Fibroblast of skin of right quadriceps (primary cell): ENCODE measurements at places on chromosomes 11 and 22.

DNA sequence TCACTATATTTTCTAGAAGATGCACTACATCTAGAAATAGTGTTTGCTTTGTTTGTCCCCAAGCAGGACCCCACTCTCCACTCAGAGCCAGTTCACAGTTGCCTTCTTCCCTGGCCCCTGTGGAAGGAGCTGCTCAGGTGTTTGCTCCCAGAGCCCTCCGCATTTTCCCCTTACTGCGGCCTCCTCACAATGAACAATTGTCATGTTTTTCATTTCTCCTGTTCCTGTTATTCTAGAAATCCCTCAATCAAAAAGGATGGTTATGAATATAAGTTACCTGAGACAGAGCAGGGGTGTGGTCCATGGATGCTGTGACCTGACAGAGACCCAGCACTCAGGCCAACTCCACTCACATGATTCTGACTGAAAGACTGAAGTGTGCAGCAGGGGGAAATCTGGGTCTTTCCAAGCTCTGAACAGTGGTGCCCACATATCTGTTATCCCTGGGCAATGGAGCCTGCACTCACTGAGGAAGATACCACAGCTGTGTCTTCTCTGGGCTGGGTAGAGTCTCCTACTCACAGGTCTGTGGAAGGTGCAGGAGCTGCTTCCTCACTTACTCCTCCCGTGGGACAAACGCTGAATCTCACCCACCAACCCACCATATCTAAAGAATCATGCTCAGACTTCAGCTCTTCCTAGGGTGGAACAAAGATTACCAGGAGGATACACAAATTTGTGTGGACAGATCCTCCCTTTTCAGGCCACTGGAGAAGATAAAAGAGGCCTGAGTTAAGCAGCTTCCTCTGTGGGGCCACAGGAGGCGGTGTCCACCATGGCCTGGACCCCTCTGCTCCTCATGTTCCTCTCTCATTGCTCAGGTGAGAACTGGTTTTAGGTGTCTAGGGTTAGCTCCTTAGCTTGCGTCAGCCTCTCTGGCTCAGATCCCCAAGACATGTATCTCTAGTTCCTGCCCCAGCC, 87.1 kb upstream of the TOP3B start:
- no peak for DNase-seq

DNA sequence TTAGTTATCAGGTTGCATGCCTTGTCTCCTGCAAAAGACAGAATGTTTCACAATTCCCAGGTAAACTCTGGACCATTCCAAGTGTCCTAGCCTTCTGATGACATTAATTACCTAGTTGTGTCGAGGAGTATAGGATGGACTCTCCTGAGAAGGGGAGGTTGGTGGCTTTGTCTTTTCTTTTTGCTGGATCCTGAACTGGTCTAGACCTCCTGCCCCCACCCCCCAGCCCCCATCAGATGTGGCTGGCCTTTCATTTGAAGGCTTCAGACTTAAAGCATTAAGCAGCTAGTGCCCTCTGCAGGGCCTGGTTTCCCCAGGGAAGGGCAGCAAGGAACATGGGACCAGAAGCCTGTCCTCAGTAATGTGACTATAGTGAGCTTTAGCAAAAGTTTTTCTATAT, 9.7 kb downstream of the MCAM start:
- no peak for DNase-seq

DNA sequence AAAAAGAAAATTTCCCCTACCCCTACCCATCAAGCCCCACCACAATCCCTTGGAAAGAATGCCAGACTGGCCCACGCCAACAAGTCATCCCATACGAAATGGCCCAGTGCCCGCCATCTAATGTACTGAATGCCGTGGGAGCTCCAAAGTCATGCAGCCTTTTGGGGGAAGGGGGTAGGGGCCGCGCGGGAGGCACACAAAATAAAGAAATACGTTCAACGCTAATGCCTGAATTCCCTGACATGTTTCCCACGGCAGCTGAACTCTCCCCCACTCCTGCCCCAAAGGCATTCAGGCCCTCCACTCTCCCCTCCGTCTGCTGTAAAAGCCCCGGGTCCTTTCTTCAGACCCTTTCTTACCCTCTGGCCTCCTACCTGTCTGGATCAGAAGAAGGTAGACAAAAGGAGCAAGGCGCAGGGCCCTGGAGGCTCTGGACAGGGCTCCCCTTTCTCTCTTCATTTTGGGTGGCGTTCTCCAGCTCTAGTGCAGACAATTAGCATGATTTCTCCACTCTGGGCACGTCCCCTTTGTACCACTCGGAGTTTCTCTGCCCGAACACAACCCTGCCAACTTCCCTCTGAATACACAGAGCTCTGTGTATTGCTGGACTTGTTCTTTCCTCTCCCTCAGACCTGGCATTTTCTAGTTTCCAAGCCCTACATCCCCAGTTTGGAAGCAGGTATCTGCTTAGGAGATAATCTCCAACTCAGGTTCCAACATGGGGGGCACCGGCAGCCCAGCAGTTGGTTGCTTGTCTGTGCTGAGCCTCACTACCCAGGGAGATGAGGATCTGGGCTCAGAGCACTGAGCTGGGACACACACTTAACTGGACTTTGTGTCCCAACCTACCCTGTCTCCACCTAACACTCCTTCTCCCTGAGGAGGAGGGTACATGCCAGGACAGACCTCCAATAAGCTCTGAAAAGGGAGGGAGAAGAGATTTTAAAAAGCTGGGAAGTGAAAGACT, at the start of gene HEPACAM:
HEPACAM (minus strand) TSS at position 500 of the 967 bp plus-strand sequence; CDS start at position 459, 41 bp downstream.
- DNase-seq: no peak

DNA sequence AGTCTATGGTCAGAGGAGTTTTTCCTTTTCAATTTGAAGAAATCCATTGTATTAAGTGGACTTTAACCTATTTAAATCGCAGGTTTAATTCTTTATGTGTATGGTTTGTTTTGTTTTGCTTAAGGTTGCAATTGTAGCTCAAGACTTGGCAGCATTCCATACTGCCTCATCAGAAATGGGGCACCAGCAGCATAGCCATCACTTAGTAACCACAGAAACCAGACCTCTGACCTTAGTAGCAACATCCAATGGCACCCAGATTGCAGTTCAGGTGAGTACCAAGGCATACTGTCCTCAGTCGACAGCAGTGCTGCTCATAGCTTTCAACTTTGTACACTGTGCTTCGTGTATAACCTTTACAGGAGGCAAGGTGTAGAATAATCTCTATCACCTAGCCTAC, 48.4 kb upstream of the WEE1 start:
- DNase-seq: no peak

DNA sequence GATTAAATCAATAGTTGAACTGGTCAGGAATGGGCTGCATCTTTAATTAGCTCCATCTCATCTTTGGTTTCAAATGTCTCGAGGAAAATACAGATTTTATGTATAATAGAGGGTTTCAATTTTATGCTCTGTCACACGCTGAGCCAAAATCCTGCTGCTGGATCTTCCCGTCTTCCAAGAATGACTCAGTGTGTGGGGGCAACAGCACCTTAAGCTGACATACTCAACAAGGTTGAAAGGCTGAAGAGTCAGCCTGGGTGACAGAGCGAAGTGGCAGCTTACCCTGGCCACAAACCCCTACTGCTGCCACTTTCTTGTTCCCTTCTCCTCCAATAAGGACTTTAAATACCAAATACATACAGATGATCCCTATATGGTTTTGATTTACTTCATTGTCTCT, 9.0 kb upstream of the PCF11 start:
- DNase-seq: no peak

DNA sequence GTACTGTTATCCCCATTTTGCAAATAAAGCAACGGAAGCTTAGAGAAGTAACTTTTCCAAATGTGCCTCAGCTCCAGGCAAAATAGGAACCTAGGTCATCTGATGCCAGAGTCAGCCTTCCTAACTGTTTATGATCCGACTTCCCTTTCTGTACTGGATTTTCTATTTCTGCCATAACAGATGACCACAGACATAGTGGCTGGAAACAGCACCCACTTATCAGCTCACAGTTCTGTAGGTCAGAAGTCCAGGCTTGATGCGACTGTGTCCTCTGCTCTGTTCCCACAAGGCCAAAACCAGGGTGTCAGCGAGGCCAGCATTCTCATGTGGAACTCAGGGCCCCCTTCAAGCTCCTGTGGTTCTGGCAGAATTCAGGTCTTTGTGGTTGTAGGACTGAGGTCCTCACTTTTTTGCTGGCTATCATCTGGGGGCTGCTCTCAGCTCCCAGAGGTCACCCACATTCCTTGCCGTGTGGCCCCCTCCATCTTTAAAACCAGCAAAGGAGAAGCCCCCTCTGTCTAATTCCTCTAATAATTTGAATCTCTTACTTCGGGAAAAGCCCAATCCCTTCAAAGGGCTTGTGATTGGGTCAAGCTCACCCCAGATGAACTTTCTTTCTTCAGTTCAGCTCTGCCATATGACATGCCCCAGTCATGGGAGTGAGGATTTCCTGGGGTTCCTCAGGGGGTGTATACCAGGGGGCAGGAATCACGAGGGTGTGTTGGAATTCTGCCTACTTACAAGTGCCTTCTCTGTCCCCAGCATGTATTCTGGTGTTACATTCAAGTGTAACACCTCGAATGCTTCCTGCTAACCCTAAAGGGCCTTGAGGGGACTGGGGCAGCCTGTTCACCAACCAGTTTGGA, 15.3 kb downstream of the KCNJ5 start:
- no peak for DNase-seq

DNA sequence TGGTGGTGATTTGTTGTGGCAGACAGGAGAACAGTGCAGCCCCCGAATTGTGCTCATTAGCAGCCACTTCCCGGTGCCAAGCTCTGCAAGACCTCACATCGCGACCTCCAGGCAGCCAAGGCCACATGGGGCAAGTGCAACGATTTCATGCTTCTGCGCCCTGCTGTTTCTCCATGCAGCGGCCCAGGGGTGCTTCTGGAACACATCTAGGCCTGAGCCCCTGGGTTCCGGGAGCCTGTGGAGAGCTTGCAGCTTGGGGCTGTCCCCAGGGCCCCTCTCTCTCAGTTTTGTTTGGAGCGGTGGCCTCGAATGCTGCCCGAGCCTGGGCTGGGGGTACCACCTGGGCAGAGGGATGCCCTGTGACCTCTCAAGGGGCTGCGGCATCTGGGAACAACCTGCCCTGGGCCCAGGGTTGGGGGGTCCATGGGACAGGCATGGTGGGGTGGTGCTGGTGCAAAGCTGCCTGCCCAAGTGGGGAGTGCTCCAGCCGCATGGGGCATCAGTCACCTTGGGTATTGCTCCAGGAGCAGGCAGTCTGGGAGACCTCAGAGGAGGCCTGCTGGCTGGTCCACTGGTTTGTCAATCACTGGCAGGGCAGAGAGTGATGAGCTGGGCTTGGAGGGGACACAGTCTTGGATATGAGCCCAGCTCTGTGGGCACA, 51.9 kb downstream of the TPCN2 start:
- no peak for DNase-seq

- DNase-seq: no peak
Measured at GRCh38 chr22:43110444-43110926, at the start of gene BIK. Gene BIK, plus strand, starts transcription at chr22:43110750. Its CDS starts 13,273 bp downstream, at chr22:43124023.

GRCh38 chr22:22398530-22399327, 109.8 kb downstream of the ZNF280B start:
- DNase-seq: no peak

DNA sequence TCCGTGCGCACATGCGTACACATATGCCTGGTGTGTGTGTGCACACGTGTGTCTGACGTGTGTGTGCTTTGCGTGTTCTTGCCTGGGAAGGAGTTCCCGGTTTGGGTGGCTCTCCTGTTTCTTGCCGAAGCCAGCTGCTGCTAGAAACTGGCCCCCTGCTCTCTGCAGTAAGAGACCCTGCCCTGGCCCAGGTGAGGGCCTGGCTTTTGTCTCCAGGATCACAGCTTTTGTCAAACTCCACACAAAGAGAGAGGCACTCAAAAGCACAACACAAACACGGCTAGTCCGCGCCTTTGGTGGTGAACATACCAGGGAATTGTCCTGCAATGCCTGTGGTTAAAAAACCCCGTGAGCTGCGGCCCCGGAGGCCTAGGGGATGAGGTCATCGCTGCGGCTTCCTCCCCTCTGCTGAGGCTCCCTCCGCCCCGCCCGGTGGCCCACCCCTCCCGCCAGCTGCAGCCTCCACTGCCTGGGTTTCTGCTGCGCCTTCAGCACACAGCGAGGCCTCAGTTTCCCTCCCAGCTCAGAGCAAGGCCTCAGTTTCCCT, 88.9 kb downstream of the KCNQ1 start:
- peak; percentile 92 for DNase-seq

- no peak for DNase-seq
Measured at GRCh38 chr22:27686534-27686933, 115.0 kb downstream of the MN1 start.

GRCh38 chr11:123255909-123256308, 60.9 kb upstream of the CLMP start:
- no peak for DNase-seq

- DNase-seq: no peak
Measured at GRCh38 chr11:75786101-75786736, 17.6 kb downstream of the DGAT2 start.

GRCh38 chr22:35839841-35840301, 122.2 kb downstream of the APOL5 start:
- DNase-seq: peak; percentile 38

DNA sequence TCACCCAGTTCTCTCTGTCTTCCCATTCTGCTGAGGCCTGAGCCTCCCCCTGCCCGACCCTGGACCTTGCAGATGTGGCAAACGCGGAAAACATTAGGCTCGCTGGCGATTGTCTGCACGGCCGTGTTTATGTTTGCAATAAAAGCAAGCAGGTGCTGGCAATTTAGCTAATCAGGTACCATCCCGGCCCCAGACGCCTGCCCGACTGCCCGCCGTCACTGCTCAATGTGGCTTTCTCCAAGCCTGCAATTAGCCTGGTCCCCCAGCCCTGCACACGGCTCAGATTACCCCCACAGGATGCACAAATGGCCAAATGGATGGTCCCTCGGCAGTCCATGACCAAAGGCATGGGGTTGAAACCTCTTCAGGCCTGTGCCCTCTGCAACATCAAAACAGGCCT, 259.7 kb downstream of the MN1 start:
- DNase-seq: no peak

- DNase-seq: peak; percentile 13
Measured at GRCh38 chr11:115391598-115391997, 112.6 kb downstream of the CADM1 start.

DNA sequence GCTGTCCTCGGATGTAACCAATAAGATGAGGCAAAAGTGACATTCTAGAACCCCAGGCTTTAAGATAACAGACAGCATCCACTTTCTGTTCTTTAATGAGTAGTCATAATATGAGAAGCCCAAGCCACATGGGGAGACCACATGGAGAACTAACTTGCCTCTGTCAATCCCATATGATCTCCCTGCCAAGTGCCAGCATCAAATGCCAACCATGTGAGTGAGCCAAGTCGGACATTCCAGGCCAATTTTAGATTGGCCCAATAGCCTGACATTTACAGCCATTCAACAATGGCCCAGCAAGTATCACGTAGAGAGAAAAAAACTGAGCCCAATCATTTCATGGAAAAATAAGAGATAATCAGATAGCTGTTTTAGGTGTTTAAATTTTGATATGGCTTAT, 2048.3 kb upstream of the RAG2 start:
- no peak for DNase-seq

DNA sequence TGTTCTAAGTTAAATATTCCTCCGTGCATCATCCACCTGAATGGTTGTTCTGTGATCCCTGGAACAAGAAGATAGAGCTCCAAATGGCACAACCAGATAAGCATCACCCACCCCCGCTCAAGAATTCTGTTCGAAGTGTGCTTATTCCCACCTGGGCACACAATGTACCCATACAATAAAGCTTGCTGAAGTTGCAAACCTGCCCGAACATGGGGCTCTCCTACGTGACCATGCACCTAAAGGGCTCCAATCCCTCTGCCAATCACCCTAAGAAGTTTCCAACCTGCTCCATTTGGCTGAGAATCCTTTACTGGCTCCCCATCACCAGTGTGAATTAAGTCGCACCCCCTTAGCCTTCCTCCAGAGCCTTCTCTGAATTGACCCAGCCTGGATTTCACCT, 1157.4 kb downstream of the TBC1D22A start:
- no peak for DNase-seq
